Fibroblast of lung (primary cell): ENCODE measurements at places on chromosomes 5 and 9. TPM values are rescaled to one million over a fixed set of nuclear protein-coding genes. Genes with fewer than 3 reads are reported as not detected.

GRCh38 chr5:3836528-3836927, 240.9 kb downstream of the IRX1 start:
- H3K27ac ChIP-seq, result no peak overlapping the region
- no peaks in the 10 kb centered on the region for H3K36me3 ChIP-seq
- DNase-seq, result no peak
- no peaks in the 10 kb centered on the region for H3K27me3 ChIP-seq
- H3K4me1 ChIP-seq, result no peaks in the 10 kb centered on the region
- H3K4me3 ChIP-seq, result no peak overlapping the region

- H3K27me3 ChIP-seq, result peaks cover 6% of the 10 kb centered on the region
- no peak overlapping the region for H3K4me3 ChIP-seq
- H3K27ac ChIP-seq, result no peak overlapping the region
- H3K4me1 ChIP-seq, result no peaks in the 10 kb centered on the region
Measured at GRCh38 chr9:33414889-33415500, 12.6 kb upstream of the AQP7 start.

DNA sequence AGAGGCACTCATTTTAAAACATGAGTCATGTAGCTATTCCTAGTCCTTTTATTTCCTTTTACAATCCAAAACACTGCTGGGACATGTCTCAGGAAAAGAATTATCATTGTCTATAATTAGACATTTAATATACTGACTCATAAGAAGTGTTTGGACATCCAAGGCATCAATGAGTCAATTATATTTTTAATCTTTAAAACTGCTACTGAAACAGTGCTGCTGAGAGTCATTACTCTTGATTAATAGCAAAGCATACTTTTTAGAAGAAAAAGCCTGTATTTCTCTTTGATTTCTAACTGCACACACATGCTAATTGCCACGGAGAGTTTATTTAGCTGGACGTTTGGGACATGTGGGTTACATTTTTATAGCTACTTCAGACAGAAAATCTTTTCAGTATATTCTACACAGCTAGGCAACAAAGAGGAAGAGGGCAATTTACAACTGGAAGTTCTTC, 1249.0 kb upstream of the CDH18 start:
- no peak overlapping the region for H3K27ac ChIP-seq
- DNase-seq, result peak; percentile 63
- H3K4me3 ChIP-seq, result no peak overlapping the region
- H3K27me3 ChIP-seq, result no peaks in the 10 kb centered on the region

Gene IFNA6
- not detected in 2 replicates for total RNA-seq

DNA sequence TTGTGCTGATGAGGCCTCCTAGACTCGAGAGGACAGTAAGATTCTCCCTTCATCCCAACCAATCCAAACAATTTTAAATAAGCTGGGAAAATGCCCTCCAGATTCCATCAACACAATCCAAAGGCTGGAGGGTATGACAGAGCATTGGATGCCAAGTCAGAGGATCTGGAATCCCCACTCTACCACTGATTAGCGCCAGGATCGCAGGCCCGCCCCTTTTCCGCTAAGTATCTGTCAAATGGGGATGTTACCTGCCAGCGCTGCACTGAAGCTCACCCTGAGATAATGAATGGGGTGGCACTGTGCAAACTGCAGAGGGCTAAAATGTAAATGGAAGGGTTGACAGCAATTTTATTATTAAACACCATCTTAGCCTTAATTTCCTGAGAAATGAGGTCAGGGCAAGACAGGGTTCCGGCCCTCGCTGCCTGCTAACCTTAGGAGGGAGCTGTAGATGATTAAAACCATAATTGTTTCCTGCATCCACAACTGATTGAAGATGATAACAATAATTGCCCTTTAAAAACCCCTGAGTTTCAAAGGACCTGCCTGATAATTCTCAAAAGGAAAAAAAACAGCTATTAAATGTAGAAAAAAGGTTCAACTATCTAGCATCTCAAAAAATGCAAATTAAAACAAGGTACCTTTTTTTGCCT, 31.6 kb upstream of the GABBR2 start:
- no peak overlapping the region for H3K4me3 ChIP-seq
- H3K36me3 ChIP-seq, result peaks cover 4% of the 10 kb centered on the region
- H3K27ac ChIP-seq, result no peak overlapping the region

- H3K4me1 ChIP-seq, result no peaks in the 10 kb centered on the region
- no peak overlapping the region for H3K27ac ChIP-seq
- no peak overlapping the region for H3K4me3 ChIP-seq
- H3K27me3 ChIP-seq, result no peaks in the 10 kb centered on the region
Measured at GRCh38 chr5:172667786-172668593, 26.9 kb downstream of the NEURL1B start.

Gene CLIC3
- total RNA-seq, result 1.3 and 3.5 TPM in 2 replicates

GRCh38 chr5:180908998-180909731, 10.2 kb downstream of the BTNL8 start:
- no peak for DNase-seq
- no peaks in the 10 kb centered on the region for H3K36me3 ChIP-seq
- H3K27ac ChIP-seq, result no peak overlapping the region

Gene NAIP
- 1.5 and 3.8 TPM in 2 replicates for total RNA-seq

- H3K36me3 ChIP-seq, result no peaks in the 10 kb centered on the region
- H3K27me3 ChIP-seq, result no peaks in the 10 kb centered on the region
- H3K4me1 ChIP-seq, result no peaks in the 10 kb centered on the region
- H3K4me3 ChIP-seq, result no peak overlapping the region
- DNase-seq, result no peak
- H3K27ac ChIP-seq, result no peak overlapping the region
Measured at GRCh38 chr5:40364441-40364840, 315.3 kb upstream of the PTGER4 start.

DNA sequence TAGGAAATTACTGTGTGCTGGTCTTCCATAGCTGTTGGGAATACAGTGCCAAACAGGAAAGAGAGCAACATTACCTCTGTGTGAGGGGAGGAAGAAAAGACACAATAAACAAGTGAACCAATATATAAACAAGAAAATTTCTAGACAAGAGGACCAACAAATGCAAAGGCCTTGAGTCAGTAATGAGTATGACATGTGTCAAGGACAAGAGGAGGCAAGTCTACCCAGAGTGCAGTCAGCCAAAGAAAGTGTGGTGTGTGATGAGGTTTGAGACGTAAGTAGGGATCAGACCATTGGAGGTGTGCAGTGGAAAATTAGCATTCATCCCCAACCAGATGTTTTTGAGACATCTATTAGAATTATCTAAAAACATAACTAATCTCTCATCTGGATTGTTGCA, 69.5 kb upstream of the CDH6 start:
- no peaks in the 10 kb centered on the region for H3K36me3 ChIP-seq
- H3K27ac ChIP-seq, result no peak overlapping the region
- H3K4me1 ChIP-seq, result peaks cover 2% of the 10 kb centered on the region
- H3K4me3 ChIP-seq, result no peak overlapping the region
- H3K27me3 ChIP-seq, result no peaks in the 10 kb centered on the region

GRCh38 chr5:125719681-125720347, 703.4 kb upstream of the GRAMD2B start:
- no peaks in the 10 kb centered on the region for H3K27me3 ChIP-seq
- peaks cover 3% of the 10 kb centered on the region for H3K4me1 ChIP-seq
- DNase-seq, result no peak
- H3K4me3 ChIP-seq, result no peak overlapping the region
- H3K36me3 ChIP-seq, result no peaks in the 10 kb centered on the region

Gene SHOC1
- total RNA-seq, result under 0.01 TPM in 2 replicates

GRCh38 chr9:38129366-38129765, 60.3 kb upstream of the SHB start:
- H3K4me3 ChIP-seq, result no peak overlapping the region
- no peaks in the 10 kb centered on the region for H3K4me1 ChIP-seq
- DNase-seq, result no peak
- no peak overlapping the region for H3K27ac ChIP-seq
- H3K27me3 ChIP-seq, result peaks cover 18% of the 10 kb centered on the region

GRCh38 chr5:11973469-11973868, 69.2 kb upstream of the CTNND2 start:
- H3K27me3 ChIP-seq, result no peaks in the 10 kb centered on the region
- no peak overlapping the region for H3K27ac ChIP-seq
- H3K4me3 ChIP-seq, result no peak overlapping the region
- no peaks in the 10 kb centered on the region for H3K4me1 ChIP-seq
- no peak for DNase-seq
- H3K36me3 ChIP-seq, result no peaks in the 10 kb centered on the region

GRCh38 chr9:28034242-28034641, 461.0 kb upstream of the C9orf72 start:
- no peak overlapping the region for H3K4me3 ChIP-seq
- no peaks in the 10 kb centered on the region for H3K27me3 ChIP-seq
- no peaks in the 10 kb centered on the region for H3K36me3 ChIP-seq
- no peak overlapping the region for H3K27ac ChIP-seq

Gene FBXW2
- total RNA-seq, result 32.1 and 33.5 TPM in 2 replicates

GRCh38 chr5:133410335-133410828, 202.0 kb downstream of the FSTL4 start:
- no peak for DNase-seq
- H3K4me3 ChIP-seq, result no peak overlapping the region
- no peaks in the 10 kb centered on the region for H3K27me3 ChIP-seq
- H3K27ac ChIP-seq, result no peak overlapping the region

DNA sequence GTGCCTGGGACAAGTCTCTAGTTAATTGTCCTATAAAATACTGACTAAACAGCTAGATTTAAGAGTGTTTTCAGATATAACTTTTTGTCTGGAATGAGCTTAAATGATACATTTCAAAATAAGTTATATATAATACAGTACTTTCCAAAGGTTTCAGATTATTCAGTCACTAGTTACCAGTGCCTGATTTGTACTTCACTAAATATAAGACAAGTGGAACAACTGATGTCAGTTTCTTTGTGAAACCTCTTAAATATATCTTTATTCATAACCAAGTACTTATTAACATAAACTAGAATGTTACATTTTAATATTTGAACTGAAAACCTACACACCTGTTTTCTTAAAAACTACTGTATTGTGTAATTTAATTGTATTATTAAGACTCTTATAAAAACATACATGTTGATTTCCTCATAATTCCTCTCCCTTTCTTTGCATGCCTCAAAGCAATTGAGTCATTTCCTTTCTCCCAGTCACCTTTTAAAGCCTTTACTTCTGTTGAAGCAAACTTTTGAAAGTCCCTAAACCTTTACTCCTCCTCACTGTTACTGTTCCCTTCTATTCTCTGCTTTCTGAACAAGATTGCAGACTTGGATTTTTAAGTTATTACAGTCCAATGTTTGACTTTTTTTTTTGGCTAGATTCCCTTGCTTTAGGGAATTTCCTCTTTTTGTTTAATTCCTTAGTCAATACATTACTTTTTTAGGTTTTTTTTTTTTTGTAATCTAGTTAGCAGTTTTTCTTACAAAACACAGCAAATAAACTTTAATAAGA, 8.7 kb upstream of the SEMA6A start:
- no peaks in the 10 kb centered on the region for H3K36me3 ChIP-seq
- peaks cover 7% of the 10 kb centered on the region for H3K27me3 ChIP-seq
- H3K4me1 ChIP-seq, result no peaks in the 10 kb centered on the region

GRCh38 chr9:13113751-13114150, 165.7 kb downstream of the MPDZ start:
- peak; percentile 22 for DNase-seq
- H3K27ac ChIP-seq, result no peak overlapping the region
- no peak overlapping the region for H3K4me3 ChIP-seq
- H3K4me1 ChIP-seq, result peaks cover 4% of the 10 kb centered on the region

Gene CLK4
- total RNA-seq, result 23.4 and 27.9 TPM in 2 replicates

- H3K27ac ChIP-seq, result no peak overlapping the region
- no peak for DNase-seq
- no peaks in the 10 kb centered on the region for H3K36me3 ChIP-seq
- H3K4me3 ChIP-seq, result no peak overlapping the region
Measured at GRCh38 chr9:1173993-1174392, 123.8 kb downstream of the DMRT2 start.

Gene AK8
- 0.17 and 0.26 TPM in 2 replicates for total RNA-seq

Gene SLC36A1
- total RNA-seq, result 3.9 and 4.6 TPM in 2 replicates

Gene SHROOM1
- total RNA-seq, result 4.1 and 6.1 TPM in 2 replicates

DNA sequence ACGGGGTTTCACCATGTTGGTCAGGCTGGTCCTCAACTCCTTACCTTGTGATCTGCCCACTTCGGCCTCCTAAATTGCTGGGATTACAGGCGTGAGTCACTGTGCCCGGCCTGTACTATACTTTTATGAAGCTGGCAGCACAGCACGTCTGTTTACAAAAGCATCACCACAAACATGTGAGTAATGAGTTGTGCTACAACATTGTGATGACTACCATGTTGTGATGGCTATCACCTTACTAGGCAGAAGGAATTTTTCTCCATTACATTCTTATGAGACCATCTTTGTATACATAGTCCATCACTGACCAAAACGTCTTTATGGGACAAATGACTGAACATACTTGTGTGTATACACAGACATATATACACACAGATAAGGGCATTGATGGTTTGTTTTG, 1019.0 kb downstream of the CDH18 start:
- no peaks in the 10 kb centered on the region for H3K36me3 ChIP-seq
- peak; percentile 2 for DNase-seq
- no peak overlapping the region for H3K27ac ChIP-seq
- H3K27me3 ChIP-seq, result no peaks in the 10 kb centered on the region

DNA sequence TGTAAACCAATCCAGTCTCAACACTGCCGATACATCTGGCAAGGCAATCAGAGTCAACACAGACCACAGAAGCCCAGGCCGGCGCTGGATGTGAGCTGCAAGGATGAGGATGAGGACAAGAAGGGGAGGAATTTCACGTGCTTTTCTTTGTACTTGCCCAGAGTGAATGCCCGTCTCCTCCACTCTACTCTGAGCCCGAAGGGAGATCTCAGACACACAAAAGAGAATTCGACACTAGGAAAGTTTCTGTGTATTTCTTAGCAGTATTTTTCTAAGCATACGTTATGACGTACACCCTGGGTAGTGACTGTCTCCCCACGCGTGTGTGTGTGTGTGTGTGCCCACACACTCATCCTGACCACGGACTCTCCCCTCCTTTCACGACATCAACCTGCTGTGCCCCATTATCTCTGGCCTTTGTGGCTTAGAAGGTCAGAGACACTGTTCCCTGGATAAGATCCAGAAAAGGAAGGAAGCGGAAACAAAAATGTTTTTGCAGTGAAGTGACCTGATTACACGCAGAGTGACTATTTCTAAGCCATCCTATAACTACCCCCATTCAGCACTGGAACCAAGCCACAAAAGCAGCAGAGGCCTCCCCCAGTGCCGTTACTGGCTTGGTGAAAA, 227.3 kb upstream of the DAPK1 start:
- H3K27ac ChIP-seq, result peak overlapping the region; percentile 49
- H3K4me3 ChIP-seq, result no peak overlapping the region
- H3K36me3 ChIP-seq, result no peaks in the 10 kb centered on the region
- peak; percentile 49 for DNase-seq
- no peaks in the 10 kb centered on the region for H3K27me3 ChIP-seq

Gene GM2A
- total RNA-seq, result 24.9 and 28.2 TPM in 2 replicates

- no peak for DNase-seq
- no peaks in the 10 kb centered on the region for H3K27me3 ChIP-seq
- H3K4me3 ChIP-seq, result no peak overlapping the region
- H3K27ac ChIP-seq, result no peak overlapping the region
- no peaks in the 10 kb centered on the region for H3K36me3 ChIP-seq
Measured at GRCh38 chr9:133463234-133463863, 3.6 kb downstream of the CACFD1 start.
